ENCODE measurements at places on chromosomes 2 and 18.

DNA sequence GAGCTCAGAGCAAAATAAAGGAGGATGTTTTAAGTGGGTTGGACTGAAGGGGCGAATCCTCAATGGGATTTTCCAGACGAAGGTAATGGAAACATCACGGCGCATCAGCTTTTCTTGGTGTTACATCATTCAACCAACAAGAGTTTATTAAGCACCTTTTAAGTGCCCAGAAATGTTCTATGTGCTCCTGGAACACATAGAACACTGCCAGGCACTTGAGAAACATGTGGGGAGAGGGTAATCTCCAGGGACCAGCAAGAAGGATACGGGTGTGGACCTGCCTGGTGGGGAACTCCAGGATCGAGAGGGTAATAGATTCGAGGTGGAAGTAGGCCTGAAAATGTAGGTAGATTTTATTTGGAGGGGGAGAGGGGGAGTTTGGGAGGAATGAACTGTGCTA, 168.6 kb downstream of the PRKCE start:
- no peak overlapping the region for H3K4me3 ChIP-seq
- DNase-seq, result no peak
- H3K36me3 ChIP-seq, result no peaks in the 10 kb centered on the region

- peaks cover 46% of the 10 kb centered on the region for H3K4me1 ChIP-seq
- H3K36me3 ChIP-seq, result peaks cover 4% of the 10 kb centered on the region
Measured at GRCh38 chr18:51194604-51195003, 2.9 kb downstream of the MEX3C start.

DNA sequence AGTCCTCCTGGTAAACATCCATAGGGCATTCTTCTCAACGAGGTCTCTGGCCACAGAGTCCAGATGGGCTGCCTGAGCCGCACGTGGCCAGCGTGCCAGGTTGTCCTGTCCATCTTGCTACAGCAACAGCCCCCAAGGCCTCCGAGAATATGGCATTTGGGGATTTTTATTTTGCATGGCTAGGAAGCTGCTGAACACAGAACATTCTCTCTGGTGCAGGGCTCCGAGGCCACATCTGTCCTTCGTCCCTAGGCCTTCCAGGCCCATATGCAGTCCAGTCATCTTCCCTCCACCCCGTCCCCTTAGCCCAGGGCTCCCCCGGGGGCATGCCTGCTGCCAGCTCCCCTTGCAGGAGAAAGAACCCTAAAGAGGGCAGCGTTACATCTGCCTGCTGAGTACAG, 2.3 kb downstream of the HDAC4 start:
- no peak for DNase-seq
- H3K27me3 ChIP-seq, result no peaks in the 10 kb centered on the region
- H3K36me3 ChIP-seq, result no peaks in the 10 kb centered on the region

DNA sequence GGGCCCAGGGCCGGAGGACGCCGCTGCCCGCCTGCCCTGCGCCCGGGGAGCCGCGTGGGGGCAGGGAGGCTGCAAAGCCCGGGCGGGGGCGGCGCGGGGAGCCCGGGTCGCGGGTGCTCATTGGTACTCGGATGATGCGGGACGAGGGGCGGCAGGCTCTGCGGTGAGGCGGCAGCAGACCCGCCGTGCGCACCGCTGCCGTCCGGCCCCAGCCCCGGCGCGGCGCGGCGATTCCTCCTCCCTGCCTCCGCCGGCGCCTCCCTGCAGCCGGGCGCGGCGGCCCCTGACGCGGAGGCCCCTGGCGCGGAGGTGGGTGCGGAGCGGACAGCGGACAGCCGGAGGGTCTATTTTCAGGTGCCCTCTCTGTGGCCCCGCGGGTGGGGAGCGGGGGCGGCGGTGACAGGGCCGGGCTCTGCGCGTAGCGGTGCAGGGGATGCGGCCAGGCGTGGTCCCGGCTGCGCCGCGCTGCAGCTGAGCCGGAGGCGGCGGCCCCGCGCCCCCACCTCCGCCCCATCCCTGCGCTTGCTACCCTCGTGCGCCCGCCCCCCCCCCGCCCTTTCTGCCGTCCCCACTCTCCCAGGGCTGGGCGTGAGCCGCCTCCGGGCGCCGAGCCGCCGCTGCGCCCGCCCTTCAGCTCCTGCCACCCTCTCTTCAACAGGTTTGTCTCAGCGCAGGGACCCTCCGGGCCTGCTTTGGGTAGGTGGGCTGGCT, 640 bp downstream of the SPTBN1 start:
- DNase-seq, result no peak
- H3K27ac ChIP-seq, result no peak overlapping the region
- H3K27me3 ChIP-seq, result peaks cover 19% of the 10 kb centered on the region
- H3K36me3 ChIP-seq, result no peaks in the 10 kb centered on the region

DNA sequence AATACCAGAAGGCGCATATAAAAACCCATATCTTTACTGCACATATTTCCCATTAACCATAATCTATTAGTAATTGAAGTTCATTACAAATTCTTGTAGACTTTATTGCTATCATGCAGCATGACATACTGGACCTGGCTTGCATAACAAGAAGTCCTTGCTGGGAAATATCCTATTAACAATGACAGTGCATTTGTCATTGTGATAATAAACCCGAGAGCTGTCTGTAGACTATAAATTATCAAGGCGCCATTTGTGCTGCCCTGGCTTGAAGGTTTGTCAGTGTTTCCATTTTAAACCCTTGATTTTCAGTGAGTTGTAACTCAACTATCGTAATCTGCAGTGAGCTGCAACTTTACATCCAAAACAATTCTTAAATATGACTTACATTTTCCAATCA, 59.0 kb downstream of the HNMT start:
- H3K27ac ChIP-seq, result no peak overlapping the region
- H3K27me3 ChIP-seq, result no peaks in the 10 kb centered on the region
- H3K36me3 ChIP-seq, result no peaks in the 10 kb centered on the region
- H3K4me3 ChIP-seq, result no peak overlapping the region
- H3K4me1 ChIP-seq, result no peaks in the 10 kb centered on the region

GRCh38 chr2:25494616-25495015, 152.9 kb upstream of the DNMT3A start:
- DNase-seq, result no peak
- H3K4me1 ChIP-seq, result no peaks in the 10 kb centered on the region
- H3K4me3 ChIP-seq, result no peak overlapping the region
- no peaks in the 10 kb centered on the region for H3K36me3 ChIP-seq
- no peak overlapping the region for H3K27ac ChIP-seq
- H3K27me3 ChIP-seq, result no peaks in the 10 kb centered on the region

- H3K36me3 ChIP-seq, result peaks cover 14% of the 10 kb centered on the region
- no peak for DNase-seq
- peak overlapping the region; percentile 99 for H3K27ac ChIP-seq
Measured at GRCh38 chr2:96145848-96146152, 560 bp upstream of the DUSP2 start.
